ENCODE measurements at places on chromosomes 2 and 18. TPM values are rescaled to one million over a fixed set of nuclear protein-coding genes. Genes with fewer than 3 reads are reported as not detected.

The NT5C1B gene
- total RNA-seq: not detected

The LONRF2 gene
- total RNA-seq: 0.53 TPM

The SKA1 gene
- total RNA-seq: 34.3 TPM

The ATIC gene
- total RNA-seq: 47.3 TPM

The TUBA3E gene
- total RNA-seq: not detected

The GAL3ST2 gene
- not detected for total RNA-seq

The TAF1B gene
- 9.5 TPM for total RNA-seq

The UNC80 gene
- total RNA-seq: not detected

The LOXL3 gene
- total RNA-seq: 12.9 TPM

The GKN1 gene
- not detected for total RNA-seq

The IL1RL2 gene
- total RNA-seq: 1.1 TPM

The CD302 gene
- total RNA-seq: 7.5 TPM

The DSG1 gene
- not detected for total RNA-seq

The KRTCAP3 gene
- total RNA-seq: not detected

The UGT1A8 gene
- total RNA-seq: not detected

The CHRNG gene
- not detected for total RNA-seq

The MROH2A gene
- total RNA-seq: not detected

The CD226 gene
- under 0.01 TPM for total RNA-seq

The FAM124B gene
- not detected for total RNA-seq

The NTSR2 gene
- not detected for total RNA-seq

The OSR1 gene
- 2.3 TPM for total RNA-seq

The TMEM178A gene
- total RNA-seq: not detected

The PLCL1 gene
- 0.58 TPM for total RNA-seq

The C2orf66 gene
- not detected for total RNA-seq

The DNAH6 gene
- total RNA-seq: 0.29 TPM

The LTBP1 gene
- total RNA-seq: 376 TPM

The YIPF4 gene
- total RNA-seq: 17.3 TPM

The COMMD1 gene
- 61.7 TPM for total RNA-seq

The LGALSL gene
- 0.29 TPM for total RNA-seq

The CXCR4 gene
- not detected for total RNA-seq

The KLHL30 gene
- total RNA-seq: not detected

The IL37 gene
- total RNA-seq: not detected

The COL5A2 gene
- total RNA-seq: 517 TPM

The CROCC2 gene
- 0.35 TPM for total RNA-seq

The ZEB2 gene
- 39.7 TPM for total RNA-seq

The CNTNAP5 gene
- not detected for total RNA-seq

The ZNF396 gene
- 0.89 TPM for total RNA-seq

The FLACC1 gene
- 0.35 TPM for total RNA-seq

The KLF7 gene
- 18.5 TPM for total RNA-seq

The OSBPL1A gene
- 16.8 TPM for total RNA-seq

The VIT gene
- 1.4 TPM for total RNA-seq

The RFX8 gene
- total RNA-seq: 1.8 TPM

The CRYGD gene
- not detected for total RNA-seq

The ATF2 gene
- 20.4 TPM for total RNA-seq

The TBR1 gene
- not detected for total RNA-seq

The NDUFB3 gene
- total RNA-seq: 64.9 TPM

The TNFAIP6 gene
- total RNA-seq: 56.5 TPM

Data from myometrial cell (primary cell).